GDM1 (cell line): ENCODE measurements at places on chromosomes 11 and 22.

- DNase-seq = no peak
These were observed 51.5 kb downstream of the FAM181B start for GRCh38 chr11:82682003-82682751.

DNA sequence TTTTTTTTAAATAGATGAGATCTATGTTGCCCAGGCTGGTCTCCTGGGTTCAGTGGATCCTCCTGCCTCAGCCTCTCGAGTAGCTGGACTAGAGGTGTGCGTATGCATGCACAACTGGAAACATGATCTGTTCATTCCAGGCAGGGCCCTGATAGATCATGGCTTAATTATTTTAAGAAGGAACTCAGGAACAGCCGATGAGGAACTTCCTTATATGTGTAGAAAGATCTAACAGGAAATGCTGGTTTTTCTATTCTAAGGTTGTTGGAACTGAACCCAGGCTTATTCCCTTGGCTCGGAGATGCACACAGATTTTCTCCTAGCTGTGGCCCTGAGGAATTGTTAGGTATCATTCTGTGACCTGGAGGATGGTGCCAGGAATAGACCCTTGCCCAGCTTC is 32.4 kb downstream of the SPECC1L start:
- DNase-seq = no peak

GRCh38 chr11:79266396-79266795 is 174.4 kb downstream of the TENM4 start:
- no peak for DNase-seq

DNA sequence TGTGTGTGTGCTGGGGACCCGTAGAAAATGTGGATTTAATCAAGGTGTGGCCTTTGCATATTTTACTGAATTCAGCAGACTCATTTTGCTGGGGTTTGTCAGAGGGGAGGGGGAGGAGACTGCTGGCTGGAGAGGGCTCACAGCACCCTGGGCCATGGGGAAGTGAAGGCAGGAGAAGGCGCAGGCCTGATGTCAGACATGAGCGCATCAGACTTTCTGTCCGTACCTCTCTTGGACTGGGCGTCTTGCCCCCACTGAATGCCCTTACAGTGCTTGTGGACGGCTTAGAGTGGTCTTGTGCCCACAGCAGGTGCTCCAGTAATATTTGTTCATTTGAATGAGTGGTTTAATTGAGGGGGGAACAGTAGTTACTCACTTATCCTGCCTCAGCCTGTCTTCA is 75.2 kb downstream of the TEAD1 start:
- DNase-seq = no peak

DNA sequence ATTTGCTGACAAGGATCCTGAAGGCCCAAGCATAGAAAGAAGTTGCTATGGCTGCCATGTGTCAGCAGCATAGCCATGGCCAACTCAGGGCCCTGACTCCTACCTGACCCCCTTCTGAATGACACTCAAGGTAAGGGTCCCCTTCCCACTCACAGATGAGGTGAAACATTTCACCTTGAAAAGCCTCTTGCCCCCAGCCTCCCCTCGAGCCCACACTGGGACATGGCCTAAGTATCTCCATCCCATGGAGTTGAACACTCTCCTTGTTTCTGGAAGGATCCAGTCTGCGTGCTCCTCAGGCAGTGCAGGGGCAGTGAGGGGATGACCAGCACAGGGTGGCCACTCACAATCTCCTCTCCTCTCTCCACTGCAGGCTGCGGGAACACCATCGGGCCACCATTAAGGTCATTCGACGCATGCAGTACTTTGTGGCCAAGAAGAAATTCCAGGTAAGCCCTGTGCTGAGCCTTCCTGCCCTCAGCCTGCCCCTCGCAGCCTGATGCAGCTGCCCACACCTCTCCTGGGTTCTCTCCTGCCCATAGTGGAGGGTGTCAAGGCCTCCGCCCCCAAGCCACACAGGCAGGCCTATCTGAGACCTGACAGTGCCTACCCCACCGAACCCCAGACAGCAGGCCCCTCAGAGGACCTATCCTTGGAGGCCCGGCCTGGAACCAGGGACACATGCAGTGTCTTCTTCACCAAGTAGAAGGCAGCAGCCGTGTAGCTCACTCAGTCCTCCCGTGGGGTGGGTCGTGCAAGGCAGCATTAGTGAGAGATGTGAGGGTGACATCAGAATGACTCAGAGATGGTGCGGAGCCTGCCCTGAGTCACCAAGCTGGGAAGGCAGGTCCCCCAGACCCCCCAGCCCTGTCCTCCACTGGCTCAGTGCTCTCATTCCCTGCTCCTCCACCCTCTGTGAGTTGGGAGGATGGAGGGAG is 68.9 kb upstream of the KCNQ1OT1 start:
- DNase-seq = no peak

DNA sequence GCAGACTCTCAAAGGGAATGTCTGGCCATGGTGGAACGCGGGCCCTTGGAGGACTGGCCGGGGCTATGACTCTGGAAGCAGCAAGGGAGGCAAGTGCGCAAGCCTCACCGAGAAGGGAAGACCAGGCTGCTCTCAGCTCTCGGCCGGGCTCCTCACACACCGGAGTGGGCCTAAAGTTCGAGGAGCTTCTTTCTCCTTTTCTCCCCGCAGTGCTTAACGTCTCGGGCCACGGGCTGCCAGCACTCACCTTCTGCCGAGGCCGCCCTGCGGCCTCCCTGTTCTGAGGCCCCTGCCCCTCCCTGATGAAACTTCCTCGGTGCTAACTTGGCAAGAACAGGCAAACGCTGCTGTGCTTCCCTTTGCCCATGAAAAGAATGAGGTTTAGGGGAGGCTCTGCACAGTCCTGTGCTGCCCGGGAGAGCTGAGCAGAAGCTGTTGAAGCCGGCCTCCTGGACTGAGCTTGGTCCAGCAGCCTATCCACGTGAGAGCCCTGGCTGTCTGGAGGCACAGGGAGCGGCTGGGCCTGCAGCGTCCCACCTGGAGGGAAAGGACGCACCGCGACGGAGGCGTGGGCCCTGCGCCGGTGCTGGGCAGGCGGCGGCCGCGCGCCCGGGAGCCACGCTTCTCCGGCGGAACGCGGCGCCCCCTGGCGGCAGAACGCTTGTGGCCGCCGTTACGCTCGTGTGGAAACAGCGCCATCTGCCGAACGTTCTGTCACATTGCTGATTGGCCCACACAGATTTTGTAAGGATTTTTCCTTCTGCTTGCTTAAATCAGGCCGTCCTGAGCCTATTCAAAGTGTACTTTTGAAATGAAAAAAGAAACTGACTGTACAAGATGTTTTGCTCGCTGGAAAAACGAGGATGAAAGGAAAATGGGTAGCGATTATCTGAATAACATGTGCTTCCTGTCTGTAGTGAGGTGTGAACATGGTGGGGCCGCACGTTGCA is 65.0 kb upstream of the TMEM45B start:
- DNase-seq = peak; percentile 51

- no peak for DNase-seq
These were observed 54.9 kb downstream of the AHNAK start for GRCh38 chr11:62491571-62492329.

DNA sequence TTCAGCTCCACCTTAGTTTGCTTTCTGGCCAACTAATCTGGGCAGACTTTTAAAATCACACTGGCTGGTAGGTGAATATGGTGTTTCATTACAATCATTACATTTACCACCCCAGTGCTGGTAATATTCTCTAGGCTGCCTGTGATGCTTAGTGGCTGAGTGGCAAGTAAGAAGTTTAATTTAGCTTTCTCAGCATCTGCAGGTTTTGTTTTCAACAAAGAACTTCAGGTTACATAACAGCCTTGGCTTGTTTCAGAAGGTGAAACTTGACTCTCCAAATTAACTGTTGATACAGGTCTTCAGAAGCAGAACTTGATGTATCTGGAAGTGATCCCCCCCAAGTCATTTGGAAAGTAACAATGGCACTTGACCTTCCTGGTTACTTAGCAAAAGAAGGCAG is 423.3 kb upstream of the CCDC90B start:
- DNase-seq = no peak

DNA sequence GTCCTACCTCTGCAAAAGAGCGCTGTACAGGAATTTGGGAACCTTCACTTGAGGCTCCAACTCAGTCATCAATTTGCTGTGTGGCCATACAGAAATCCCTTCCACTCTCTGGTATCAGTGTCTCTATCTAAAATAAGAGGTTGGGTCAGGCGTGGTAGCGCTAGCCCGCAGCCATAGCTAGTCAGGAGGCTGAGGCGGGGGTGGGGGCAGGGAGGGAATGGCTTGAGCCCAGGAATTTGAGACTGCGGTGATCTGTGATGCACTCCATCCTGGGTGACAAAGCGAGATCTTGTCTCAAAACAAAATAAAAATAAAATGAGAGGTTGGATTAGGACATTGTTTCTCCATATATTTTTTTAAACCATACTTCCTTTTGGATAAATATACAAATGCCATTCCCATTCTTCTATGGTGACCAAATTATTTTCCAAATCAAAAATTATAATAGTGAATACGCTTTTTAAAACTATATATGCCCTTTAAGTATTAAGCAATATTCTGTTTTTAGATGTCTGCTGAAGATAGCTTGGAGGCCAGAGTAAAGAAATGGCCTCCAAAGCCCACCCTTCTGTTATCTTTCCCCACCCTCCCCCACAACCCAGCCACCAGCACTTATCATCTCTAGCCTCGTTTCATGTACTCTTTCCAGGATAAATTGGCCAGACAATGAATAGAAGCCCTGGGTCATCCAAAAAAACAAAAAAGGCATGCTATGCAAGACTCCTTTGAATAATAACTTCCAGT is 87.2 kb downstream of the PLEKHA7 start:
- DNase-seq = no peak

DNA sequence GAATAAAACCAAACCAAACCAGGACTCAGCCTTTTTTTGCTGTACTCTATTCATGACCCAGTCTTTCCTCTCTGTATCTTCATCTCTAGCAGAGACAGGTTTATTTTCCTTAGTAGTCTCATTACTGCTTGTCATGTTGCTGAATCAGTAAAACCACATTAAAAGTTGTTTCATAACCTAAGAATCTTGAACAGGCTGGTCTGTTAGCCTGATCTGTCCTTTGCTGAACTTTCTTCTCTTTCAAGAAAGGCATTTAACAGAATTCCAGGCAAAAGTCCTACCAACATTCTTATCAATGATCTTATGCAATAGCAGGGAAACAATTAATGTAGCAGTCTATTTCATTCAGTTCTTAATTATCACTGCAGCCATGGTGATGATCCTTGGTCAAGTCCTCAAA is 197.7 kb downstream of the CASP12 start:
- DNase-seq = no peak
